Tibial nerve (tissue), 4 donors: ENCODE measurements at places on chromosomes 11 and 22. TPM values are rescaled to one million over a fixed set of nuclear protein-coding genes. Genes with fewer than 3 reads are reported as not detected.

OR6T1 gene
- not detected for total RNA-seq

DNA sequence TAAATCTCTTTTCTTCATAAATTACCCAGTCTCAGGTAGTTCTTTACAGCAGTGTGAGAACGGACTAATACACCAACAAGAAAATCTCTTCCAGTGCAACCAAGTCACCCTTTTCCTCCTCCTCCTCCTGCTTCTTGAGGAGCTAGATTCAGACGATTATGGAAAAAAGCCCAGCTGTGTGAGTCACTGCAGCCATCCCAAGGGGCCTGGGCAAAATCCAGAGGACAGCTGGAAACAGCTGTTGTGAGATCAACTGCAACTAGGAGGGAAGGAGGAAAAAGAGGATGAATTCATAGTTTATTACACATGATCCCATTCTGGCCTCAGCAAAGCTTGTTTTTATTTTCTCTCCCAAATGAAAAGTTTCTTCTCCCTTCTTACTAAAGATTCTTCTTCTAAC lies 32.9 kb downstream of the RBFOX2 start:
- H3K27ac ChIP-seq, result peak overlapping the region; percentile 72
- no peak overlapping the region for H3K4me3 ChIP-seq
- peak; percentile 62 for DNase-seq
- peaks cover 16% of the 10 kb centered on the region for H3K4me1 ChIP-seq
- H3K36me3 ChIP-seq, result no peaks in the 10 kb centered on the region

DNA sequence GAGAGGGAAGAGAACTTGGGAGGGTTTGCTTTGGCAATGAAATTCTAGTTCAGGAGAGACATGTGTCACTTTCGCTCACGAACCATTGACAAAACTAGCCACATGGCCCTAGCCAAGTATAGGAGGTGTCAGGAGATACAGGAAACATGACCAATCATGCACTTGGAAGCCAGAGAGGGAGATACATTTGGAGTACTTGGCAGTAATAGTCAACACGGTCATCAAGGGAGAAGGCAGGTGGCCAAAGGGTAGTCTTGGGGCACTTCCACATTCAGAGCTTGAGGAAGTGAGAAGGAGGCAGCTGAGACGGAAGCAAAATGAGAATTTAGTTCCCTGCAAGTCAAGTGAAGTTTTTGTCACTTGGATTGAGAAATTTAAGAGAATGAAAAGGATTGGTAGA lies 26.4 kb upstream of the KIRREL3 start:
- no peaks in the 10 kb centered on the region for H3K36me3 ChIP-seq
- no peaks in the 10 kb centered on the region for H3K27me3 ChIP-seq
- no peak overlapping the region for H3K4me3 ChIP-seq

- H3K27ac ChIP-seq, result no peak overlapping the region
- no peaks in the 10 kb centered on the region for H3K36me3 ChIP-seq
- no peak for DNase-seq
- peaks cover 7% of the 10 kb centered on the region for H3K4me1 ChIP-seq
These were observed 162.0 kb downstream of the DSCAML1 start for GRCh38 chr11:117634756-117635603.

DNA sequence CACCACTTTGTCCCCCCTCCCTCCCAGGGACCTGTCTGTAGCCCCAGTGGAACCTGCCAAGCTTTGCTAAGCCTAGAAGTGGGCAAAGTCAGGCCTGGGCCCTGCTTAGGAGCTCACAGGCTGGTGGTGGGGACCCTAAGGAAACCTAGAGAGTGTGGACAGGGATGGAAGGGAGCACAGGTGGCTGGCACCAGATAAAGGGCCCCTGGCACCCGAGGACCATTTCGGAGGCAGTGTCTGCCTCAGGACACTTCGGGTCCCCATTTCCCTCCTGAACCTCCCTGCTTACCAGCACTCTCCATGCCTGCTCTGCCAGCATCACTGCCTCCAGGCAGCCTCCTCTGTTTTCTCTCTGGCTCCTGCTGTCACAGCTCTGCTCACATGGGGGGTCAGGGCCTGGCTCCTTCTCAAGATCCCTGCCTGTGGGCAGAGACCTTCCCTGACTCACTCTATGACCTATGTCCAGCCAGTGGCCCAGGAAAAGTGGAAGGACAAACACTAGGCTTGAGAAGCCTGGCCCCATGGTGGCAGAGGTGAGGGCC lies 13.6 kb upstream of the OMP start:
- no peaks in the 10 kb centered on the region for H3K36me3 ChIP-seq
- no peak for DNase-seq
- H3K27ac ChIP-seq, result no peak overlapping the region
- H3K4me3 ChIP-seq, result no peak overlapping the region

PKNOX2 gene
- total RNA-seq, result 7.2 TPM

- no peak for DNase-seq
- peaks cover 68% of the 10 kb centered on the region for H3K4me1 ChIP-seq
- peak overlapping the region; percentile 95 for H3K27ac ChIP-seq
- H3K4me3 ChIP-seq, result no peak overlapping the region
These were observed 7.1 kb downstream of the MGAT3 start for GRCh38 chr22:39463931-39464390.

DNA sequence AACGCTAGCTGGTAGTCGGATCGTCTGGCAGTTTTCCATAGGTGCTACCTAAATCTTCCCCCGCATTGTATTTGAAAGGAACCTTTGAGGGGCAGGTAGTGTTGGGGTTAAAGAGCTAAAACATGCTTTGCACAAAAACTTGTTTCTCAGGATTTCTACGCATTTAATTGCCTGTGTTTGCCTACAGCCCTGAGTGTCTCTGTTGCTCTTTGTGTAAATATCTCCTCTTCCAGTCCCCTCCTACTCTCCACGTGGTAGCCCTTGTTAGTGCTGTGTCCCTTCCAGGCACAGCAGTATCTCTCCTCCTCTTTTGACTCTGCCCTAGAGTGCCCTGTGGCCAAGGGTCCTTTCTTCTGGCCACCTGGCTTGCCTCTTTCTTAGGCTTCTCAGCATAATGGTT lies 81.7 kb downstream of the BARX2 start:
- no peak overlapping the region for H3K4me3 ChIP-seq
- H3K27ac ChIP-seq, result no peak overlapping the region
- no peaks in the 10 kb centered on the region for H3K27me3 ChIP-seq
- H3K4me1 ChIP-seq, result no peaks in the 10 kb centered on the region
- DNase-seq, result no peak
- no peaks in the 10 kb centered on the region for H3K36me3 ChIP-seq

PTPRCAP gene
- total RNA-seq, result 18.0 TPM

- no peaks in the 10 kb centered on the region for H3K36me3 ChIP-seq
- peaks cover 4% of the 10 kb centered on the region for H3K4me1 ChIP-seq
- H3K27me3 ChIP-seq, result no peaks in the 10 kb centered on the region
- DNase-seq, result no peak
- no peak overlapping the region for H3K4me3 ChIP-seq
- no peak overlapping the region for H3K27ac ChIP-seq
These were observed 4.8 kb upstream of the PRR33 start for GRCh38 chr11:1896468-1896867.

TRIM51 gene
- total RNA-seq, result not detected

- DNase-seq, result no peak
- H3K27ac ChIP-seq, result no peak overlapping the region
- H3K36me3 ChIP-seq, result no peaks in the 10 kb centered on the region
These were observed 188.2 kb upstream of the TBCEL start for GRCh38 chr11:120835601-120836228.

APOL4 gene
- total RNA-seq, result 16.6 TPM

DNA sequence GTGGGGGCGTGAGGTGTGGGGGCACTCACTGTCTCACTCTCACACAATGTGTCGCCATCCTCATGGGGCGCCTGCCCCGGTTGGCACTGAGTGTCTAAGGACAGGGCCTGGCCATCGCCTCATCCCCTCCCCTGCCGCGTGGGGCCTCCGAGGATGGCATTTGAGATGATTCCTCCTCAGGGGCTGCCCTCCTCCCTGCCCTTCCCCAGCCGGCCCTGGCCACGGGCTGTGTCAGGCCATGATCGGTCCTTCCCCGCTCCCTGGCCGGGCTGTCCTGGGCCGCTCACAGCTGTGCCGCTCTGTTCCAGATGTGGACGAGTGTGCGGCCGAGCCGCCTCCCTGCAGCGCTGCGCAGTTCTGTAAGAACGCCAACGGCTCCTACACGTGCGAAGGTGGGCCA lies 4.5 kb downstream of the CRELD2 start:
- H3K27ac ChIP-seq, result no peak overlapping the region
- DNase-seq, result no peak
- H3K4me3 ChIP-seq, result no peak overlapping the region
- H3K4me1 ChIP-seq, result peaks cover 8% of the 10 kb centered on the region

GNG3 gene
- 0.63 TPM for total RNA-seq

- no peaks in the 10 kb centered on the region for H3K27me3 ChIP-seq
- no peak overlapping the region for H3K4me3 ChIP-seq
- peaks cover 93% of the 10 kb centered on the region for H3K36me3 ChIP-seq
- H3K4me1 ChIP-seq, result peaks cover 25% of the 10 kb centered on the region
These were observed 7.2 kb downstream of the SUN2 start for GRCh38 chr22:38748487-38749136.

SLC29A2 gene
- total RNA-seq, result 1.8 TPM

GRCh38 chr11:124788521-124788920 lies 11.7 kb downstream of the MSANTD2 start:
- no peak overlapping the region for H3K4me3 ChIP-seq
- H3K4me1 ChIP-seq, result no peaks in the 10 kb centered on the region
- no peaks in the 10 kb centered on the region for H3K27me3 ChIP-seq
- no peaks in the 10 kb centered on the region for H3K36me3 ChIP-seq
- H3K27ac ChIP-seq, result no peak overlapping the region
- DNase-seq, result no peak

- no peaks in the 10 kb centered on the region for H3K27me3 ChIP-seq
- DNase-seq, result no peak
- H3K4me3 ChIP-seq, result no peak overlapping the region
- no peaks in the 10 kb centered on the region for H3K4me1 ChIP-seq
- H3K27ac ChIP-seq, result no peak overlapping the region
These were observed 254.0 kb upstream of the TBCEL start for GRCh38 chr11:120769906-120770305.
